Umbilical cord (tissue), 2 donors: ENCODE measurements at places on chromosomes 2 and 18.
A peak's percentile ranks its signal among the peaks of the same experiment; 100 is the strongest.

- DNase-seq, result no peak
Measured at GRCh38 chr2:15768615-15769014, 171.7 kb upstream of the MYCN start.

- no peak for DNase-seq
Measured at GRCh38 chr2:151816843-151817242, 11.4 kb downstream of the ARL5A start.

- DNase-seq, result peak; percentile 96
Measured at GRCh38 chr2:219408631-219409030, 9.5 kb upstream of the DES start.

DNA sequence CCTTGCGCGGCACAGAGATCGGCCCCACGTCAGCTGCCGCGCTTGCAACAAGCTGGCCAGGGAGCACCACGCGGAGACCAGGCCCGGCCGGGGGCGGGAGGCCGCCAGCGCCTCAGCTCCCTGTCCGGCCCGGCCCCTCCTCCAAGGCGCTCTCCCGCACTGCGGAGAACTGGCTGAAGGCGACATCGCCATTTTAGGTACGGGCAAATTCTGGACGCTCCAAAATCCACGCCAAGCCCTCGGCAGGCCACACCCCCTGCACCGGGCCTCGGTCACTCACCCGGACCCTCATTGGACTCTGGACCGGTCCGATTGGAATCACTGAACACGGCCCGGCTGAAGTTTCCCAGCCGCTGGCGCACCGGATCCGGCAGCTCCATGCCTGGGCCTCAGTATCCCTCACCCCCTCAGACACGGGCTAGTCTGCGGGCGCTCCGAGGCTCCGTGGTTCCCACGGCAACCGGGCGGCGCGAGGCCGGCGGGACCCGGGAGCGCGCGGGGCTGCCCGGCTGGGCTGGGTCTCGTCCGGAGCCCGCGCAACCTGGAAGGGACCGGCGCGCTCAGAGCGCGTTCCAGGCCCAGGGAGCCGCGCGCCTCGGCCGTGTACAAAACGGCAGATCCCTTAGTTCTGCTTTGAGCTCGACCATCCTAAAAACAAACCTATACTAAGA is at the start of gene TMEM17:
Gene TMEM17, minus strand, starts transcription at position 446 of the 671 bp plus-strand sequence. Its CDS starts 66 bp downstream, at position 380.
- DNase-seq, result peak; percentile 97

GRCh38 chr2:200635251-200635650 is 49.4 kb downstream of the AOX1 start:
- no peak for DNase-seq

- DNase-seq, result no peak
Measured at GRCh38 chr2:164593959-164594358, 27.3 kb downstream of the GRB14 start.

DNA sequence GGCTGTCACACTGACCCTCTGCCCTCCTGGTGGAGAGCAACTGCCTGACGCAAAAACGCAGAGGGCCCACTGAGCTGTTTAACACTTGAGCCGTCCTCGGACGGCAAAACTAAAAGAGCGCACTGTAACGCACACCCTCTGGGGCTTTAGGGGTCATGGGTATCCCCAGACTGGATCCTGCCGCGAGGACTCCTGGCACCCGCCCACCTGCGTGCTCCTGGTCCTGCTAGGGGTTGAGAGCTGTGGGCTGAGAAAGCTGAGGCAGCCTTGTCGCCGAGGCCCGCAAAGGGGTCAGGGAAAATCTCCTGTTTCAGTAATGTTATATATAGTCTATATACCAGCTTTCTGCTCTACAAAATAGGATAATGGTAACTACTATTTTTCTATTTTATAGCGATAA is 39.1 kb downstream of the MDH1 start:
- DNase-seq, result no peak

DNA sequence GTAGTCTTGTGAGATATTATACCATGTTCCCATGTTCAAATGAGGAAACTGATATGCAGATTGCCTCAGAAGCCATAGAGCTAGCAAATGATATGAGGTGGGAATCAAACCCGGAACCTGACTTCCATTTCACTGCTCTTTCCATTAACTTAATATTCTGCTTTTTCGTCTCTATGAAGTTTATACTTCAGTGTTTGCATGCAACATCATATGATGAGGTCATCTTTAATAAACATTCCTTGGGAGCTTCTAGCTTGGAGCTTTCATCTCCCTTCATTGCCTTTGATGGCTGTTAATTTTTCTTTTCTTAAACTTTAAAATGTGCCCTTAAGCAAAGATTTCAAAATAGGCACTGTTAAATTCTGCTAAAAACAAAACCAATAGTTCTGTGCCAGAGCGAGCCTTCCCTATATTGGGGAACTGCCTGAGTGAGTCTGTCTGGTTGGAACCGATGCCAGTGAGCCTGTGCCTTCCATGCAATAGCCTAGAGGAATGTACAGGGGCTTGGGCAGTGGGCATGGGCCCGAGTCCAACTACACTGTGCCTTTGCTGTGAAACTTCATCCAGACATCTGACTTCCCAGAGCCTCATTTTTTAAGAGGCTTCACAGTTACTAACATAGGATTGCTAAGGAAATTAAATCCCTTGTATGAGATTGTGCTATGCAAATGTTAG is 91.1 kb upstream of the TMEM200C start:
- no peak for DNase-seq

DNA sequence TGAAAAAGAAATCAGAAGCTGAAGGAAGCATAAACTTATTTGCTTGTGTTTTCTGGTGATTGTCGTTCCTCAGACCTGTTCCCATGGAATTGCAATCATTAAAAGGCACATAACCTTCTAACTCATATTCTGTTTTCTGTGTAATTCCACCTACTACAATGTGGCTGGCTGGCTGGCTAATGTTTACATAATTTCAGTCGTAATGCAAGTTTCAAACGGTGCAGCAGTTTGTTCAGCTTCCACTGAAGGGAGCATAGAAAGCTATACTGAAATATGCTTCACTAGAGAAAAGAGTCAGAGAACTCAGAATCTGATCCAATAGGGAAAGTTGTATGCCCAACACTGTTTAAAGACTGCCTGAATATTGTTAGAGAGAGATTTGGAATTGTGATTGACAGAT is 27.1 kb upstream of the SCN7A start:
- no peak for DNase-seq

DNA sequence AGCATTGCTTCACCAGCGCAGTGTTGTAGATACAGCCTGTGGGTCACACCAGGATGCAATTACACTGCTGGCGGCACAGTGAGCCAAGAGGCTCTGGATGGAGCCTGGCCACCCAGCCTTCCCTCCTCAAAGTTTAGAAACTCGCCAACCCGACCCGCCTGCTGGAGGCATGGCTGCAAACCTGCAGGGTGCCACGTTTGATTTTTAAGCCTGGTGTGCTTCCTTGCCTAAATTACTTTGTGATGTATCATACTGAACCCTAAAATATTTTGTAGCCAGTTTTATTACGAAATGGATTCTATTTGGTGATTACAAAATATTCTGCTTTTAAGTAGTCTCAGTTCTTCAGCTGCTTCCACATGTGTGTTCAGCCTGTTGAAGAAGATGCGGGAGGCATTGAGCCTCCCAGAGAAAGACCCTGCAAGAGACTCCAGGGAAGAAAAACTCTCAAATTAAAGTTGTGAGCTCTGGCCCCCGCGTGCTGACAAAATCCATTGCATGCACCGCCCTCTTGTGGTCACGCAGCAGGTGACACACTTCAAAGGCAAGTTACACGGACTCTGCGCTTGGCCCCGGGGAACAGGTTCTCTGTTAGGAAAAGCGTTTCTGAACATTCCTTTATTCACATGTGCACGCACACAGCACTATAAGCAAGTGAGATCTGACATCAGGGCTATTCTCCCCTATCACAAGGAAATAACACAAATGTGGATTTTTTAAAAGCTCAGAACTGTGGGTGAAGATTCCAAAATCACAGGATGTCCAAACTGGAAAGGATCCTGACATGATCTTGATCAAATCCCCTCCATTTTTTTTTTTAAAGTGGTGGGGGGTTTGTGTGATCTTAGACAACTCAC is 63.0 kb upstream of the TWIST2 start:
- DNase-seq, result peak; percentile 78

DNA sequence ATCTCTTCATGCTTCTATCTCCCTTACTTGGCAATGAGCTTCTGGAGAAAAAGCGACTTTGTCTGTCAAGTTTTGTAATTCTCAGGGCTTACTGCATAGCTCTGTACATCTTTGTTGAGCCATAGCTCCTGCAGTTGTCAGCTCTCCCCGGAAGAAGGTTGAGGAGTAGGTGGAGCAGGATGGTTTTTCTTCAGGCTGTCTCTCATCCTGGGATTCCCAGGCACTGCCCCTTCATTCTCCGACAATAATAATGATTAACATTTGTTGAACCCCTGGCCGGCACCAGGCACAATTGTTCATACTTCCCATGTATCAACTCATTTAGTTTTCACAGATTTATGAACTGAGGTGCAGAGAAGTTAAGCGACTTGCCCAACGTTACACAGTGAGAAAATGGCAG is 23.5 kb upstream of the RHOB start:
- DNase-seq, result peak; percentile 51

- no peak for DNase-seq
Measured at GRCh38 chr2:142866426-142866825, 11.0 kb upstream of the KYNU start.

GRCh38 chr2:229419158-229419557 is 148.1 kb upstream of the PID1 start:
- DNase-seq, result no peak

- DNase-seq, result no peak
Measured at GRCh38 chr2:190343089-190343535, 277 bp upstream of the INPP1 start.

DNA sequence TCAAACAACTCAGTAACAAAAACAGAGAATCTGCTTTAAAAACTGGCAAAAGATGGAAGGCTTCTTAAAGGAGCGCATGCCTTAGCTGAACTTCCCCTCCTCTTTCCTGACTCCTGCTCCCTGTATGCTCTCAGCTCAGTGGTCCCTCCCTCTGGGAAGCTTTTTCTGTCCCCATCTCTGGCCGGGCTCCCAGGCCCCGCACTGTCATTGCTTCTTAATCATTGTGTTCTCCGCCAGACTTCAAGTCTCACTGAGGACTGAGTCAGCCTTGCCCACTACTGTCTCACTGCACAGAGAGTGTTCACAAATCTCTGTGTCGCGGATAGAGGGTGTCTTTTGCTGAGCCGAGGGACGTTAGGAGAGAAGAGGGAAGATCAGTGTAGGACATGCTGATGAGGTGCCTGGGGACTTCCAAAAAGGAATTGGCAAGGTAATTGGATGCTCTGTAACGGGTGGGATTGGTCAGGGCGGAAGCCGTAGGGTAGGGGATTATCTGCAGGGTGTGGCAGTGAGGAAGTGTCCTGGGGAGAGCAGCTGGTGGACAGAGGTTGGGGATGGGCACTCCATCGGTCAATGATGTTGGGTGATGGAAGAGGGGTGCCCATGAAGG is 16.2 kb downstream of the TOGARAM2 start:
- DNase-seq, result peak; percentile 37

DNA sequence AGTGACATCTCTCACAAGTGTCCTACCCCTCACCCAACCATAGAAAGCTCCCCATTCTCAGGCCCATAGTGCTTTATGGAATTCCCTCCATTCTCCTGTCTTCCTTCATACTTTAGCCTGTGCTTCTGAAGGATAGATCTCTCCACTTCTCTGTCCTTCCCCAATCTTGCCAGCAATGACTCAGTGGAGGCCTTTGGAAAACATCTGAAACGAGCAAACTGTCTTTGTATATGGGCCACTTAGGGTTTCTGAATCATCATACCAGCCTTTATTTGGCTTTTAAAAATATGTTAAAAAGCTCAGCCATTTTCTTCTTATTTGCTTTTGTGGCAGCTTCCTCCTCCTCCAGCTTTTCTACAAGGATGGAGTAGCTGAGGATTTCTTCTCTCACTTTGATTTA is 65.6 kb upstream of the ZNF385B start:
- no peak for DNase-seq

DNA sequence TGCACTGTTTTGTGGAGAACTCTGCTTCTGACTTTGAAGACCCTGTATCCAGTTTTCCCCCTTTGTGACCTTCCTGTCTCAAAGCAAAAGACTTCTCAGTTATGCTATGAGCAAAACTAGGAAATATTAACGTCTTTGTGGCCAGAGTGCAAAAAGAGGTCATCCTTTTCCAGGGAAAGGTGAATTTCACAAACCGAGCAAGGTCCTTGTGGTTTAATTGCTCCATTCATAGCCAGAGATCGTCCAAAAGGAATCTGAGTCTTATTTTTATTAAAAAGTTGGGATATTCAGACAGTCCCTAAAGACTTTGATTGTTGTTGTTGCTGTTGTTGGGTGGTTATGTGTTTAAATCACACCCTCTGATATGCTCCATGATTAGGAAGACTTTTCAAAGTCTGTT is 77.4 kb downstream of the NAB1 start:
- DNase-seq, result peak; percentile 6

GRCh38 chr18:22488554-22488953 is 70.8 kb upstream of the CTAGE1 start:
- DNase-seq, result no peak
